Astrocyte of the spinal cord (primary cell): ENCODE measurements at places on chromosomes 13 and 19.

DNA sequence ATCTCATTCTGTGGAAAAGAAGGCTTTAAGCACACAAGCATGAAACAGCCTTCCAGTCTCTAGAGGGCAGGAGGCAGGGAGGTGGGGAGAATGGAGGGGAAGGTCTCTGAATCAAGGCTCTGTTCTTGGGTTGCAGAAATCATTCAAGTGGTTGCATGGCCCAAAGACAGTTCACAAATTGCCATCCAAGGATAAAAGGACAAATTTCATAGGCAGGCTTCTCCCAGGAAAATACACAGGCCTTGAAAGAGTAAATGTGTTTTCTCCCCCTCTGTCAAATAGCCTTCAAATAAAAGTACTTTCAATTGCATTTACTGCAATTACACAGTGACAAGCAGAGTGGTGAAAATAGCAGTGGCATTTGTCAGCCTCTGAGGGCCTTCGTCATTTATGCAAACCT is 450.8 kb downstream of the DCT start:
- DNase-seq, result no peak

- no peak for DNase-seq
Observed at GRCh38 chr13:73702419-73703071, 431.7 kb downstream of the KLF12 start.

- no peak for DNase-seq
Observed at GRCh38 chr19:30004403-30004802, 62.4 kb downstream of the URI1 start.

DNA sequence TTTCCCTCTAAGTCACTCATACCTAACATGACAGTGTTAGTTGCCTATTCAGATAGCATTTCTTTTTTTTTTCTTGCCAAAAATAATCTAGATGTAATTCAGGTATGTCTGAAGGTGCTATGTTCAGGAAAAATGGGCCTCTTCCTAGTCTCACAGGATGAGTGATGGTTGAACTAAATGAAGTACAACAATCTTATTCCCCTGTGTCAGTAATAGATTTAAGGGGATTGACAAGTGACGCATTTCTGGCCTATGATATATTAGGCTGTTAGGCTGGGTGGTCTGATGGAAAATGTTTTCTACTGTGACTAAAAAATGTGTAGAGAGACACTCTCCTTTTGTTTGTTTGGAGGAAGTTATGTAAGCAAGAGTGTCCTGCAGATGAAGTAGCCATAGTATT is 878.7 kb upstream of the SLITRK1 start:
- DNase-seq, result no peak

- no peak for DNase-seq
Observed at GRCh38 chr13:48770372-48770771, 116.6 kb downstream of the CYSLTR2 start.

GRCh38 chr19:44848036-44848811 is 2.1 kb downstream of the NECTIN2 start:
- peak; percentile 57 for DNase-seq

GRCh38 chr13:98538876-98539275 is 38.0 kb downstream of the STK24 start:
- no peak for DNase-seq

- no peak for DNase-seq
Observed at GRCh38 chr19:38375748-38376147, 1.4 kb downstream of the PSMD8 start.

DNA sequence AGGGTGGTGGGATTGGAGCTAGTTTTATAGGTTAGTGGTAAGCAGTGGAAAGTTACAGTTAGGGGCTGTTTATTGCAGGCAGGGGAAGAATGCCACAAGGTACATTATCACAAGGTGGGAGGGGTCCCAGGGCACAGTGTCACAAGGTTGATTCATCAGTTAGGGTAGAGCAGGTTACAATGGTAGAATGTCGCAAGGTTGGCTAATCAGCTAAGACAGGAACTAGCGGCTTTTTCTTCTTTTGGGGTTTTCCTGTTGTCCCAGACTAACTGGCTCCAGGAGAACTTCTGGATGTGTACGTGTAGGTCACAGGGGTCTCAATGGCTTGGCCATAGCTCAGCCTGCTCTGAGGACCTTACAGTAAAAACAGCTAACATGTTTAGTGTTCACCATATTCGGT is 1221.1 kb downstream of the SLITRK1 start:
- DNase-seq, result no peak

GRCh38 chr13:34698945-34699344 is 243.1 kb upstream of the NBEA start:
- no peak for DNase-seq

DNA sequence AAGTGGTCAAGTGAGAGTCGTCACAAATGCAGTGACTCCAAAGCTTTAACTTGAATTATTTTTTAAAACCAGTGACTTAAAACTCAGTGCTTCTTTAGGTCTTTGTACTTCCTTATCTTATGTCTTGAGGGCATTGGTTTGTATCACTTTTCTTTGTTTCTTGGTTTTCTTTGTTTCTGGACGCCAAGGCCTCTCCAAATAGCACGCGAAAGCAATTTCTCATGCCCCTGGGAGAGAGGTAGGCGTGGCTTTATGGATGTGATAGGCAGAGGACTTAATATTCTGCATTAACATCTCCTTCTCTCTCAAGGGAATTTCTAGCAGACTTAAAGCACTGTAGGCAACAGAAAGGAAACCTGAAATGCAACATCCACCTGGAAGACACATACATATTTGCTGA is 20.6 kb downstream of the UBE2L5 start:
- DNase-seq, result no peak

GRCh38 chr19:28948566-28948965 is 264.4 kb downstream of the UQCRFS1 start:
- no peak for DNase-seq

DNA sequence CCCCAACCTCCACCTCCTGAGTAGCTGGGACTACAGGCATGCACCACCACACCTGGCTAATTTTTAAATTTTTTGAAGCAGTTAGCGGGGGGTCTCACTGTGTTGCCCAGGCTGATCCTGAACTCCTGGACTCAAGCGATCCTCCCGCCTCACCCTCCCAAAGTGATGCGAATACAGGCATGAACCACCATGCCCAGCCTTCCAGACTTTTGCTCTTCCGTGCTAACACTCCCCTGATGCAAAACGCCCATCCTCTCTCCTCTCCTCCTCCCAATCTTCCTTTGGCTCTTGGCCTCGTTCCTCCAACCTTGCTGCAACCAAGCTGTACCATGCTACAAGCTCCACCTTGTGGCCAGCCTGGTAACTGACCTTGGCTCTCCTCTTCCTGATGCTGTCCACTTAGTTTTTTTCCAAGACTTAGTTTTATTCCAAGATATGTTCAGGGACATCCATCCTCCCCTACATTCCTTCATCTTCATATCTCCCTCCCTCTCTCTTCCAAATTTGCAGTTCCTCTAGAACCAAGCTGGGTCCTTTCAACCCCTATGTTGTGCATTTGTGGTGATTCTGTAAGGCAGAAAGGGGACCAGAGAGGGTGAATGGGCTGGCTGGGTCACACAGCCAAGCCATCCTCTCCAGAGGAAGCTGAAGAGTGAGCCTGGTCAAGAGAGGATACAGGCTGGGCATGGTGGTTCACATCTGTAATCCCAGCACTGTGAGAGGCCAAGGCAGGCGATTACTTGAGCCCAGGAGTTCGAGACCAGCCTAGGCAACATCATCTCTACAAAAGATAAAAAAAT is 32.8 kb downstream of the TINCR start:
- no peak for DNase-seq

GRCh38 chr13:52869621-52870020 is 21.2 kb upstream of the PCDH8 start:
- DNase-seq, result no peak
